Activated CD4-positive, alpha-beta T cell treated with anti-CD3 and anti-CD28 coated beads for 36 hours (primary cell): ENCODE measurements at places on chromosomes 2 and 18.

- peaks cover 8% of the 10 kb centered on the region for H3K36me3 ChIP-seq
- H3K27ac ChIP-seq: no peak overlapping the region
- peaks cover 51% of the 10 kb centered on the region for H3K4me1 ChIP-seq
- H3K4me3 ChIP-seq: no peak overlapping the region
- H3K27me3 ChIP-seq: no peaks in the 10 kb centered on the region
- no peak for DNase-seq
These were observed 33.6 kb downstream of the DGKD start for GRCh38 chr2:233387667-233388528.

DNA sequence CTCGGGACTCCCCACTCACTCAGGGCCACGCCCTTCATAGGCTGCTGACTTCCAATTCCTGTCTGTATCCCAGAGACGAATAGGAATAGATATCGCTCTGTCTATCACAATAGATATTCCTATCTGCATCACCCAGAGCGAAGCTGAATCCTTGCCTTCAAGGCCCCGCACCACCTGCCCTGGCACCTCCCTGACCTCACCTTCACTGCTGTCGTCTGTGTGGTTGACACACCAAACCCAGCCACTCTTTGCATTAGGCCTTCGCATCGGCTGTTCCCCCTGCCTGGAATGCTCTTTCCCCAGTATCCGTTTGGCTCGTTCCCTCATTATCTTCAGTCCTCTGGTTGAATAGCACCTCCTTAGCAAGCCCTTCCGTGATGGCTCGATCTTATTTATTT, 43.5 kb downstream of the ATOH8 start:
- no peak overlapping the region for H3K27ac ChIP-seq
- no peak overlapping the region for H3K4me3 ChIP-seq
- H3K27me3 ChIP-seq: peaks cover 5% of the 10 kb centered on the region
- no peak for DNase-seq

DNA sequence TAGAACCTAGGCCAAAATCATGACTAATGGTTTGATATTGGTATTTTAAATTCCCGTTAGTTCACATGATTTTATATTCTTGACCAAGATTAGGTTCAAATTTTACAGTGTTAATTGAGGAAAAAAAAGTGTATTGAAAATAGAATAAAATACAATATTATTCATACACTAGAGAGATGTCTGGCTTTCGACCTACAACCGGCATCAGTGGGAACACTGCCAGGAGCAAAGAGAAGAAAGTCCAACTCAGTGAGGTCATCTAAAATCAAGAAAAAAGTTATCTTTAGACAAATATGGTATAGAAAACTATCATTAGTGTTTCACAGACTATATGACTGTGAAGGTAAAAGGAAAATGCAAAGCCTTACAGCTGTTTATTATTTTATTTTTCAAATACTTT, 81.5 kb downstream of the PIGN start:
- H3K27me3 ChIP-seq: no peaks in the 10 kb centered on the region
- H3K4me3 ChIP-seq: no peak overlapping the region
- DNase-seq: no peak

DNA sequence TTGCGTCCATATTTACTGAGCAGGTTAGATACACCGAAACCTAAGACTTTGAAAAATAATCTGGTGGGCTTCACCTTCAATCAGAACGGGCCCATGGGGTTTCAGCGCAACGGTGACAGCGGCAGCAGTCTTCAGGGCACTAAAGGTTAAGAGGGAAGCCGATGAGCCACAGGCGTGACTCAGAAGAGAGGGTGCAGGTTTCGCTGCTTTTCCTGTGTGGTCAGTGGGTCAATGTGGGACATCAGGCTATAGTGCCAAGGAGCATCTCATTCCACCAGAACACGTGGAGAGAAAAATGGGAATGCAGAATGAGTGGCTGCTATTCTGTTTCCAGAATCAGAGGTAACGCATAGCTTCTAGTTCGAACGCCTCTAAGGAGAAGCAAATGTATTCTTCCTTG, 8.9 kb downstream of the PTGR3 start:
- peaks cover under 1% of the 10 kb centered on the region for H3K27me3 ChIP-seq
- H3K36me3 ChIP-seq: peaks cover 10% of the 10 kb centered on the region
- H3K4me3 ChIP-seq: no peak overlapping the region
- peaks cover 17% of the 10 kb centered on the region for H3K4me1 ChIP-seq
- H3K27ac ChIP-seq: no peak overlapping the region
- no peak for DNase-seq

- peaks cover 32% of the 10 kb centered on the region for H3K36me3 ChIP-seq
- H3K27ac ChIP-seq: no peak overlapping the region
- no peaks in the 10 kb centered on the region for H3K4me1 ChIP-seq
These were observed 59.8 kb upstream of the NFATC1 start for GRCh38 chr18:79335833-79336360.

DNA sequence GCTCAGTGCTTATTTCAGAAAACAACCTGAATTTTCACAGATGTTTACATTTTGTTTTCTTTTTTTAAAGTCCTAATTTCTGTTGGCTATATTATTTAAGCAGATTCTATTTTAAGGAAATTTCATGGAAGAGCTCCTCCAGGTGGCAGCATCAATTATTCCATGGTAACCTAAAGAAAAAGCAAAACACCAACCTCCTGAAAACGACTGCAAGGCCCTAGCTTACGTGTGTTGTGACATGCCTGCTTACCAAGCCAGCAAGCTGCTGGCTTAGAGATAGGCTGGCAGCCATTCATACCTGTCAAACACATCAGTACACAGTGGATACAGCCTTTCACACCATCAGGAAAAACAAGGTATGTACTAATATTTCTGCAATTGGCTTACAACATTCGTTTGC, 64.9 kb downstream of the LPIN2 start:
- H3K27me3 ChIP-seq: no peaks in the 10 kb centered on the region
- no peak overlapping the region for H3K27ac ChIP-seq
- H3K4me1 ChIP-seq: peaks cover 53% of the 10 kb centered on the region
- H3K4me3 ChIP-seq: no peak overlapping the region
- no peak for DNase-seq
